ENCODE measurements at places on chromosomes 13 and 19. TPM values are rescaled to one million over a fixed set of nuclear protein-coding genes. Genes with fewer than 3 reads are reported as not detected.

The SLC6A16 gene
- total RNA-seq, result 1.3 TPM

The APOC1 gene
- total RNA-seq, result 115 TPM

The C19orf25 gene
- total RNA-seq, result 17.2 TPM

The AP1M2 gene
- total RNA-seq, result 40.6 TPM

The JOSD2 gene
- 52.1 TPM for total RNA-seq

The FREM2 gene
- not detected for total RNA-seq

The SYNGR4 gene
- total RNA-seq, result 3.3 TPM

The SPTBN4 gene
- 0.92 TPM for total RNA-seq

The BRCA2 gene
- 3.6 TPM for total RNA-seq

The BTBD2 gene
- total RNA-seq, result 44.2 TPM

The S1PR5 gene
- total RNA-seq, result 2.6 TPM

The POSTN gene
- 0.14 TPM for total RNA-seq

The WDR88 gene
- total RNA-seq, result not detected

The TNFSF13B gene
- not detected for total RNA-seq

The FGF9 gene
- not detected for total RNA-seq

The TMEM145 gene
- total RNA-seq, result 3.9 TPM

The FOSB gene
- total RNA-seq, result 15.8 TPM

The NCR1 gene
- not detected for total RNA-seq

The SIGLEC11 gene
- not detected for total RNA-seq

The KLK7 gene
- total RNA-seq, result not detected

The HIPK4 gene
- 0.24 TPM for total RNA-seq

Measured in A549 treated with CpdA at 1 μM for 4 hours (cell line).